Stimulated activated CD8-positive, alpha-beta memory T cell treated with anti-CD3 and anti-CD28 coated beads, Interleukin-15, amount 100 ng/mL, for 24 hours (primary cell): ENCODE measurements at places on chromosomes 4 and X.

DNA sequence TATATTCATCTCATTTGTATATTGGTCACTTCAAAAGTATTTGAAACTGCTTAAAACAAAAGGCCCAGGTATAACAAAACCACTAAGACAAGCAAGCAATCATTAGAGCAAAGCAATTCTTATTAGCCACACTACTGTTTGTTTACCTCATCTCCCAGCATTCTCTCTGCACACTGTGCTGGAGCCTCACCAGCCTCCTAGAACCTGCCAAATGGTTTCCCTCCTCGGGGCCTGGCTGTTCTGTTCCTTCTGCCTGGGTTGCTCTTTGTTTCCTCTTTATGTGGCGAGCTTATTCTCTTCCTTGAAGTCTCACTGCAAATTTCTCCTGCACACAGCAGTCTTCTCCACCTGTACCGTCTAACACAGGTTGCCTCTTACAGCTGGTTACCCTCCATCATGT, 67.5 kb upstream of the MND1 start:
- no peak for DNase-seq

DNA sequence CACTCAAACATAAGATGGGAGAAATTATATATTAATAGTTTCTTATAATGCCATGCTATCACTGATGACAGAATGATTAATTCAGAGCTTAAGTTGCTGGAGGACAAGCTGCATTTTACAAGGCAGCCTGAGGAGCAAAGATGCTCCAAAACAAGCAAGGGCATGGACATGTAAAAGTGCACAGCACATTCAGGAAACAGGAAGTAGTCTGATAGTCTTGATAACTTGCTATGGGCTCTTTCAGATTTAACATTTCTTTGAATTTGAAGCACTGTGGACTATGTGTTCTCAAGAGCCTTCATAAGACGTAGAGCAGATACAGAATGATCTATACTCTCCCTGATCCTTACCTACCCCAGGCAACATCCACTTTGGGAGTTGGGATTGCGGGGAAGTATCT, 50.0 kb downstream of the AMMECR1 start:
- DNase-seq = no peak

GRCh38 chr4:177367336-177367735, 57.7 kb downstream of the NEIL3 start:
- no peak for DNase-seq

DNA sequence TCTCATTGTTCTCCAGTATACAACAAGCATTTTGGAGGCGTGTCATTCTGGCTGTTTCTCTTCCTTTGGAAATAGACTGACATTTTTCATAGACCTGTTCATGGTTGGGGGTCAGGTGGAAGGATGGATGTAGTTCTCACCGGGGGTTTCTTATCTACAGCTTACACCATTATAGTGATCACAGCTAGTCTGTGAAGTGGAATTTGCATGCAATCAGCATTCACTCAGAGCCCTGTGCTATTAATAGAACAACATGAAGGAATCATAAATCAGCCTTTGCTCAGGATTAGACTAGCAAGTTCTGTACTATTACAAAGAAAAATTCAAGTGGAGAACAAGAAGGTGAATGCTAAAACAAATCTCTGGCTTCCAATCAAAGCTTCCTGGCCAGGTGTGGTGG, 132.6 kb upstream of the PUDP start:
- no peak for DNase-seq

DNA sequence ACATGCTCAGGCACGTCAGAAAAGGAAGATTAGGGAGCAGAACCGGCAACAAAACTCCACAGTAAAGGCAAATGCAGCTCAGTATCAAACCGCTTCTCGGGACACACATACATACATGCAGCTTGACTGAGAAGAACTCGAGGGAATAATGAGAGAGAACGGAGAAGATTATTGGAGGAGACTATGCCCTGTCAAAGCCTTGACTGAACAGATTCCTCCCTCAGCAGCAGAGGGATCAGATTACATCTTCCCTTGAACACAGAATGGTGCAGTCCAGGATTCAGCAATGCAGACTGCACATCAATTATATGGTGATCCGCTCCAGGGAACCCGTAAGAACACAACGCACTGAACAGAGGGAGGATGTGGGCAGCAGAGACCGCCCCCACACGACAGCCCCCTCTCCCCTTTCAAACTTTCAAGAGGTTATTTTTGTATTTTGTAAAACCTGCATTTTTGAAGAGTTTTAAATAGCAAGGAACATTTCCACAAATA, 183.2 kb downstream of the FBXW7 start:
- no peak for DNase-seq

- no peak for DNase-seq
Observed at GRCh38 chr4:165537028-165537648, 158.3 kb downstream of the CPE start.

GRCh38 chrX:13581554-13581953, 12.2 kb downstream of the EGFL6 start:
- DNase-seq = no peak

- no peak for DNase-seq
Observed at GRCh38 chr4:26787461-26788340, 72.9 kb upstream of the STIM2 start.

GRCh38 chrX:69255441-69256290, 90.4 kb upstream of the PJA1 start:
- DNase-seq = no peak

- DNase-seq = no peak
Observed at GRCh38 chr4:63505714-63506460, 903.4 kb downstream of the TECRL start.

- no peak for DNase-seq
Observed at GRCh38 chrX:15405846-15406245, 21.6 kb upstream of the VEGFD start.

GRCh38 chr4:48815483-48815882, 15.4 kb upstream of the OCIAD1 start:
- DNase-seq = no peak

DNA sequence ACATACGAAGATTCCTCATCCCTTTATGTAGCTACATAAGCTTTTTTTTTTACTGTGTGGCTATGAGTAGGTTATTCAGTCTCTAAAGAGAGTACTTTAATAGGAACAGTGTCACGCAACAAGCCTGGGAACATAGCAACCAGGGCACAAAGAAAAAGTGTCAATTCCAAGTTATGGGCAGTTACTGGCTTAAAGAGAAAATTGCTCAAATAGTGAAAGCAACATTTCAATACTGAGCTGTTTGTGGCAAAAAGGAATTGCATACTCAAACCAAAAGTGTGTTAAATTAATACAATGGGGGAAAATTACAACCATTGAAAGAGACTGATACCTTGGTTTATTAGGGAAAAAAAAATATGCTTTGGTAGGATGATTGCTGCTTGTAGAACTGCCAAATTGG, 41.2 kb upstream of the ENOX2 start:
- DNase-seq = no peak

GRCh38 chr4:122512430-122512829, 55.9 kb upstream of the IL2 start:
- no peak for DNase-seq

DNA sequence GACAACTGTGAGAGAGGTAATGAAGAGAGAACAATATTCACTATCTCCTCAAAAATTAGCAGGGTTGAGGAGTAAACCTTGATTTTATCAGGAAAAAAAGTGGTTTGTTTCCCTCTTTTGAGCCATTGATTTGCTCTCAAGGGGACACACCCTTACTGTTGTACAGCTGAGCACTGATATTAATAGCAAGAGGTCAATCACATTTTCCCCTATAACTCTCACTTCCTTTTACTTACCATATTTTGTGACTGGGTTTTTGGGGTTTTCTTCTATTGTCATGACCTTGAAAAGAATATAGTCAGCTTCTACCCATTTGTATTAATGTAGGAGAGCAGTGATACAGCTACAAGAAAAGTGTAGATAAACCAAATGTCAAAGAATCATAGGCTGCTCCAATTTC, 70.2 kb upstream of the LONRF3 start:
- DNase-seq = no peak

DNA sequence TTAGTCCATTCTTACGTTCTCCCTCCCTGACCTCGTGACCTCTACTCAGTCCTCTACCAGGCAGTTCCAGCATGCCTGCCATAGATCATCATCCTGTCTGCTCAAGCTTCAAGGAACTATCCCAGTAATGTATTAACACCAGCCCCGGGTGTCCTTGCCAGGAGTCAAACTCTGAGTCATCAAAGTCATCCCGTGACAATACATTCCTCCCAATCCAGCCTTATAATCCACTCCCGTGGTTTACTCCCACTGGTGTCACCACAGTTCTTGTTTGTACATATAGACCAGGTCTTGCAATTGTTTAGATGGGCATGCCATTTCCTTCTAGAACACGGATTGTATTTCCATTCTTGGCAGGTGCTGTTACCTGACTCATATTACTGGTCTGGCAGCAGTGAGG, 68.7 kb upstream of the TAB3 start:
- DNase-seq = no peak

DNA sequence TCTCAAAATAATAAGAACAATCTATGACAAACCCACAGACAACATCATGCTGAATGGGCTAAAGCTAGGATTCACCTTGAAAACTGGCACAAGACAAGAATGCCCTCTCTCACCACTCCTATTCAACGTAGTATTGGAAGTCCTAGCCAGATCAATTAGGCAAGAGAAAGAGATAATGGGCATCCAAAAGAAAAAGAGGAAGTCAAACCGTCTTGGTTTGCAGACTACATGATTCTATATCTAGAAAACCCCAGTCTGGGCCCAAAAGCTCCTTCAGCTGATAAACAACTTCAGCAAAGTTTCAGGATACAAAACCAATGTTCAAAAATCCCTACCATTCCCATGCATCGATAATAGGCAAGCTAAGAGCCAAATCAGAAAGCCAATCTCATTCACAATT, 59.0 kb downstream of the CHM start:
- DNase-seq = no peak

- DNase-seq = peak; percentile 26
Observed at GRCh38 chrX:39854772-39855747, 242.7 kb downstream of the BCOR start.

DNA sequence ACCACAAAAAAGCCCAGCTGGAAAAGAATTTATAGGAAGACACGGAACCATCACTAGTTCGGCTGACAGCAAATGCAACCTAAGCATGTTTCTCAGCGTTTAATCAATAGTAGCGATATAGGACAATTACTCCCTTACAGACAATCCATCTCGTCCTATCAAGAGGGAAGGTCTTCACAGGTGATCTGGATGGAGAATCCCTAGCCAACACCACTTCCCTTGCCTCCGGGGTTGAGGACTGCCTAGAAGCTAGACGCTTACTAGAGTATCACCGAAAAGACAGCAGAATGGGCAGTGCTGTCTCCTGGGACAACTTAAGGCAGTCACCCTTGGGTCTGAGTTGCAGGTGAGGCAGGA, 32.1 kb upstream of the MAML3 start:
- no peak for DNase-seq

DNA sequence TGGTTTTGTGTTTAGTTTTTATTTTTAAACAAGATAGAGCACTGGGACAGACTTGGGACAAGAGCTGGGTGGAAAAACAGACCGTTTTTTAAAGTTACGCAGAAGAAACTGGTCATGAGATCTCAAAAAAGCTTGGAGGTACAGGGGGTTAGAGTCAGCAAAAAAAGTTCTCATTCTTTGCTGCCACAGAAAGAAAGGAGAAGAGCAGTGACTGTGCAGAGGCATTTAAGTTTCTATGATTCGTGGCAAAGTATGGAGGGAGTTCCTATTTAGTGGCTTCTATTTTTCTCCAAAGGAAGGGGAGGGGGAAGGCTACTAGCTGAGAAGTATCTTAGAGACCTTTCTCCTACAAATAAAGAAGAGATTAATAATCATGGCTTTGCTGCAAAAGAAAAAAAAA, 68.3 kb downstream of the MANBA start:
- no peak for DNase-seq

DNA sequence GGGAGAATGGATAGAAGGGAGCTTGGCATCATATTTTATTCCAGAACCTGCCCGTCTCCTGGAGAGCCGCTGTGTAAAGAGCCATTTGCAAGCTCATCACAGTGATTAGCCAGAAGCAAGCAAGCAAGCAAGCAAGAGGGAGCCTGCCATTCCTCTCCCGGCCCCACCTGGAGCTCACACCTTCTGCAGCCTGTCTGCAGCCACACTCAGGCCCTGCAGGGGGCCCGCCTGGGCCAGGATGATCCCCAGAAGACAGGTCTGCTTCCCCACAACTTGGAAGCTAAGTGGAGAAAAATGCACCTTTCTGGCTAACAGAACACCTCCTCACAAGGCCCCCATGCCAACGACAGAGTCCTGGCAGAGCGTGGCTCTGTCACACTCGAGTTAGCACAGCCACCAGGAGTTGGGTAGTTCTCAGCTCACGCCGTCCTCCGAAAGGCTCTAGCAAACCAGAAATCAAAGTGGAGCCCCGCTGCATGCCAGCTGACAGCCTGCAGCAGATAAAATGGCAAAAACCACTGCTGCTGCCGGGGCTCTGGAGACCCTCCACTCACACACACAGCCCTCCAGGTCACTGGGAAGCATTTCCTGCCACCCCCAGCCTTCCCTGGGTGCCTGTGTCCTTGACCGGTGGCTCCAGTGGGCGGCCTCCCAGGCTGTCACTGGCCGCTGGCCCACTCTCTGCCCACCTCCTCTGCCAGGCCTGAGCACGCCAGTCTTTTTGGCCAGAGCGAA, 54.9 kb downstream of the DCTD start:
- no peak for DNase-seq

- no peak for DNase-seq
Observed at GRCh38 chr4:15455290-15455689, 14.4 kb upstream of the CC2D2A start.

DNA sequence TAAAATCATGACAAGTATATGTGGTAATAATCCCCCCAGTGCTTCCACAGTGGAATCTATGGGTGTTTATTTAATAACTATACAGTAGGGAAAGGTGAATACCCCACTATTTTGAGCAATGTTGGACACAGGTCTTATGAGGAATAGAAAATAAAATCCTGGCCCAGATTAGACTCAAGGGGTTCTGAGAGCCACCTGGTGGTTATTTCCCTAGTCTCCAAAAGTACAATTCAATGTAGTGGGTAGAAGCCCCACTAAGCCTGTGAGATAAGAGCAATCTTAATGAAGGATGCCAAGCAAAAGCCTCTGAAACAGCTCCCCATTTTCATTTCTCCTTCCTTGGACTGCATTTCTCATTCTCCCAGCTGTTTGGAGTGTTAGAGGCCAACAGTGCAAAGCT, 328.2 kb upstream of the NR3C2 start:
- no peak for DNase-seq

- no peak for DNase-seq
Observed at GRCh38 chrX:71989768-71990426, 79.3 kb downstream of the NHSL2 start.

DNA sequence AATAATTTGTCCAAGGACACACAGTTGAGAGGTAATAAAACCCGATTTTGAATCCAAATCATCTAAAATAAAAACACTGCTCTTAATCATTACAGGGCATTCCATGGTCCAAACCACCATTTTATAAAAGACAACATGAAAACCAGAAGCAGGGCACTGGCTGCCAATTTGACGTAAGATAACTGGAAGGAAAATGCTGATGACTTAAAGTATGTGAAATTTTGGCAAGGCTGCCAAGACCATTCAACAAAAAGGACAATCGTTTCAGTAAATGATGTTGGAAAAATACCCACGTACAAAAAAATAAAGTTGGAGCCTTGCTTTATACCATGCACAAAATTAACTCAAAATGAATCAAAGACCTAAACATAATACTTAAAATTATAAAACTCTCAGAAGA, 344.4 kb downstream of the RAPGEF2 start:
- no peak for DNase-seq

GRCh38 chr4:74583089-74583700, 138.3 kb downstream of the AREG start:
- no peak for DNase-seq

GRCh38 chrX:43643201-43643600, 12.9 kb upstream of the MAOA start:
- DNase-seq = no peak
